ENCODE measurements at places on chromosomes 13 and 19.

DNA sequence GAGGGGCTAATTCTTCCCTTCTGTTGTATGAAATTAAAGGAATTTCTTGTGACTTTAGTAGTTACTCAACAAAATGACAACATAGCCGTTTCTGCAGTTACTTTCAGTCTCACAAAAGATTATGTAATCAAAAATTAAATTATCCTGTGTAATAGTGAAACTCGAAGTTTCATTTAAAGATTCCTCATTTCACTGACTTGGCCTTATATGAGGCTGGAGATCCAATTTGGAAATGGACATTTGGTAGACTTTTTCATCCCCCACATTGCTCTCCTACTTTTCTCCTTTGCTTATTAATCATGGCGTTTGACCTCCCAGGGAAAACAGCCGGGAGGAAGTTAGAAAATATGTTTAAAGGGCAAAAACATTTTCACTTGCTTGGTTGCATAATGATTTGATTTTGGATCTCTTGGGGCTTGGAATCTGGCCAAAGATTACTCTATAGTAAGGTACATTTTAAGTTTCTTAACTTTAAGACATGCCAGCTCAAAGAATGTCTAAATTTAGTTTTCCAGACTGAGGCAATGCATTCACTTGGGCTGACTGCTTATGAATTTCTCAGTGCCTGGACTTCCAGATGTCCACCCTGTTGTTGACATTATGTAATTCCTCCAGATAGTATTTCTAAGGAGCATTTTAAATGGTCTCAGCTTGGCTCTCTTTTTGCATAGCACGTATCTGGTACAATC, 1364.9 kb upstream of the MIR17HG start:
- no peak for DNase-seq

DNA sequence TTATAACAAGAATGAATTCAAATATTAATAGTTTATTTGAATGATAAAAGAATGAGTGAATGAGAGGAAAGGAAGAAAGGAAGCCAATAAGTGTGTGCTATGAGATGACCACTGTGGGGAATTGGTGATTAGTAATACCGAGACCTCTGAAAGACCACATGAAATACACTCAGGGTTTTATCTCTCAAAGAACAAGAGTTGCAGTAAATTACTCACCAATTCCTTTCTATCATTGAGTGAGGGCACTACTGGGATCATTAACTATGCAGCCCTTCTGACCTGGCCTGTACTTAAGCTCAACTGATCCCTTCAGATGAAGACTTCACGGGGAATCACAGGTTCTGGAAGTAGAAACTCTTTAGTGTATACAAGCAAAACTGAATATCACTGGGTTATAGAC, 1636.1 kb downstream of the SLITRK5 start:
- no peak for DNase-seq

DNA sequence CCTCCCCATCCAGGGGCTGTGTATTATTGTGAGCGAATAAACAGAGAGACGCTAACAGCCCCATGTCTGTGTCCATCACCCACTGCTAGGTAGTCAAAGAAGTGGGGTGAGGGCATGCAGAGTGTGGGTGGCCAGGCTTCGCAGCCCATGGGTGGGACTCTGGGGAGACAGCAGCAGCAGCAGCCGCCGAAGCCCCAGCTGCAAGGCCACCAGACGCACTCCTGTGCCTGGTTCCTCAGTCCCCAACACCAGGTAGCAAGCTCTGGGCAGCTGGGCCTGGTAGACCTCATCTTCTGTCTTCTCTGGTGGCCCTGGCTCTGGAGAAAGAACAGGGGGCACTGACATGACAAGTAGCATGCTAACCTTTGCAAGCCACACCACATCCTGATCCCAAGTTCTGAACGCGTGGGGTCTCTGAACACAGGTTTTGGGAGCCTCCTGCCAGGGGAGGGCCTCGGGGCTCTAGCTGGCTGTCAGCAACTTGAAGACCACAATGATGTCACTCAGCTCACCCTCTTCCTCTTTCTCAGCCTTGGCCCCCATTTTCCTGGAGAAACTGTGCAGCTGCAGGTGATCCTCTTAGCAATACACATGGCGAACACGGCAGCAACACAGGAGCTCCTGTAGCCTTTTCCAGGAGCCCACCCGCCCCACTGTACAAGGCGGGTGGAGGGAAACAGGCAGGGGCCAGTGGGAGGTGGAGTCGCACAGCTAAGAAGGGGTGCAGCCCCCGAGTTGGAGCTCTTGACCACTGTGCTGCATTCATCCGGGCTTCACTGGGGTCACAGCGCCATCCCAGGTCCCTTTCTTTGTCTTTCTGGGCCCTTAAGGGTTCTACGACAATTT, 5.8 kb downstream of the FUZ start:
- DNase-seq, result no peak

- no peak for DNase-seq
Measured at GRCh38 chr19:50844296-50844935, 10.3 kb upstream of the KLK3 start.

DNA sequence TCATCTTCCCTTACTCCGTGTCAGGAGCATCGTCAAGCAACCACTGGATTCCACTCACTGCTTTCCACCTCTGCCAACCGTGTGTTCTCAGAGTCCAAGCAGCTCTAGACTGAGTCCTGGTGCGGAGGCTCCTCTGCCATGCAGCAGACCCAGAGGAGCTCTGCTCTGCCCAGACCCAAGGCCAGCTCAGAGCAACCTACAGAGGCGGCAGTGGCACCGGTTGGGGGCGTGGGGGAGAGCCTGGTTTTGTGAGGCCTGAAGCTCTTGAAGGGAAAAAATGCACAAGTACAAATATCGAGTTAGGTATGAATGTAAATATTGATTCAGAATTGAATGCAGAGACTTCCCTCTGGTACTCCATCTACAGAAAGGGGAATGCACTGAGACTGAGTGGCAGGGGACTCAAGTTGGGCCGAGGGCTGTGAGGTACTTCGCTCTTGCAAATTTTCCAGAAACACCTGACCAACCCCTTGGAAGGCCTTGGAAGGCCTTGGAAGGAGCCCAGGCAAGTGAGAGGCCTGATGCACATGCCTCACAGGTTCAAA, 46.7 kb downstream of the GJA3 start:
- no peak for DNase-seq

DNA sequence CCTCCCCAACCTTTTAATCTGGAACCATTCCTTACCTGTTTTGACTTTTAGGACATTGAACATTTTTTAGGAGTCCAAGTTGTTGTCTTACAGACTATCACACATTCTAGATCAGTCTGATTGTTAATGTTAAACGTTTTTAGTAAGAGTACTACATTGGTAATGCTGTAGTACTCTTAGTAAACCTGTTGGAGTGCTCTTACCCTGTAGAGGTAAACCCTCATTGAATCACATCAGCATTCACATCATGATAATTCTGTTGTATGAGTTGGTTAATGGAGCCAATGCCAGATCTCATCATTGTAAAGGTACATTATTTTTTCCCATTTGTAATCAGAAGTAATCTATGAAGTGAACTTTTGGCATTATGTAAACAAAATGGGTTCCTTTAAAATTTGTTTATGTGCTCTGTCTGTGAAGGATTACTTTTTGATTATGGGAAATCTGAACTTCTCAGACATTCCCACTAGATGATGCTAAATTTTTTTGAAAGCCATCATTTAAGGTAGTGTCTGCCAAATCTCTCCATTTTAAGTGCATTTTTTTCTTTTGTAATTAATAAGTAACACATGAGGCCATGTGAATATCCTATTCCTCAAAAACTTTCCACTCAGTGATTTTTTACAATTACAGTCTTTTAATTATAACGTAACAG, 55.2 kb downstream of the VWA8 start:
- no peak for DNase-seq

DNA sequence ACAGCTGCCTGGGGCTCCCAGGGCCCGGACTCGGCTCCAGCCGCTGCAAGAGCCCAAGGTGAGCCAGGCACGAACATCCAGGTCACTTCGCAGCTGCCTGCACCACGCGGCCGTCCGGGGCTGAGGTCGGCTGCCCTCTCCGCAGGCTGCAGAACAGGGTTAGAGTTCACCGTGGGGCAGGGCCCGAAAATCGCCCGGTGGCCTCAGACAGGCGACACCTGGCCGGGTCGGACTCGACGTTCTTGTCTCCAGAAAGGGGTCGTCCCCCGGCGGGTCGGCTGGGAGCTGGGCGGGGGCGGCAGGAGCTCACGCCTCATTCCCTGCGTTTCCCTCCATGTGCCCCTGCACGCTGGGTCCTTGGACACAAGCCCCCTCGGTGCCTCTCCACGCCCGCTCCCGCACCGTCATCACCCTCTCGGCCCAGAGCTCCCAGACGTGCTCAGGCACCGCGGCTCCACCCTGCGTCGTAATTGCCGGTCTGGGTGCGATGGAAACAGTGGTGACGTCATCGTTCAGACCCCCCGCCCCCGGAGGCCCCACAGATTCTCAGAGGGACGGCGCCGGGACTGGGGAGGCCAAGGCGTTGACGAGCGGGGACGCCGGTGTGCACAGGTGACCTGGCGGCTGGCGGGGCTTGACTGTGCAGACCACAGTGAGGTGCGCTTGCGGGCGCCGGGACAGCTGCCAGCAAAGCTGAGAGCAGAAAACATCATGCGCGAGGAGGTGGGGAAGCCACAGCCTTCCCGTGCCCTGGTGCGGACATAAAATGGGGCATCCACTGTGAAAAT, 4.0 kb upstream of the GRIN3B start:
- DNase-seq, result no peak

DNA sequence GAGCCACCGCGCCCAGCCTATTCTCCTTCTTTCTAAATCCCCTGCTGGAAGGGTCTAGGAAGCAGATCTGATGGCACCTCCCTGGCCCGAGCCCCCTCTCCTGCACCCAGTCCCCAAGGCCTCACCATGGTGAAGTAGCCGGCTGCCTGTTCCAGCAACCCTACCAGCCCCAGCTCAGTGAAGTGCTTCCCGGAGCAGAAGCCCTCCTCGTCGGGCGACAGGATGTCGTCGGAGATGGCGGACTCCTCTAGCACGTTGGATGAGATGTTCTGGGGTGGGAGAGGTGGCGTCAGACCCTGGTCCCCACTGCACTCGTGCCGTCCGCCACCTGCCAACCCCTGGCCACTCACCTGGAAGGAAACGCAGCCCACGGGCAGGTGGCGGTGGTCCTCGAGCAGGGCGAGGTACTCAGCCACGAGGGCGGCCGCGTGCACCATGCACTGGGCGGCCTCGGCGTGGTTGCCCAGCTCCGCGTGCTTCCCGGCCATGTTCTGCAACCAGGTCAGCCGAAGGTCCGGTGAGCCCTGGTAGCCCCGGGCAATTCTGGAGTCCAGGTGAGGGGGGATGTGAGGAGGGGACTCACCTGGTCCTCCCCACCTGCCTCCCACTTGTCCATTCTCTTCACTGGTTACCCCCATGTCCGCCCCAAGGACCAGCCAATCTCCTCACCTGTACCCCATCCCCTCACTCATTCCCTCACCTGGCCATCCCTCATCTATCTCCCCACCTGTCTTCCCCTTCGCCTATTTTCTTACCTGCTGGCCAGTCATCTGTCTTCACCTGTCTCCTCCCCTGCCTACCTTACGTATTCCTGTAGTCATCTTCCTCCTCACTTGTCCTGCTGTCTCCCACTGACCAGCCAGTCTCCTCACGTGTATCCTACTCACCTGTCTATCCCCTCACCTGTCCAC, 11.5 kb upstream of the KANK2 start:
- DNase-seq, result no peak

DNA sequence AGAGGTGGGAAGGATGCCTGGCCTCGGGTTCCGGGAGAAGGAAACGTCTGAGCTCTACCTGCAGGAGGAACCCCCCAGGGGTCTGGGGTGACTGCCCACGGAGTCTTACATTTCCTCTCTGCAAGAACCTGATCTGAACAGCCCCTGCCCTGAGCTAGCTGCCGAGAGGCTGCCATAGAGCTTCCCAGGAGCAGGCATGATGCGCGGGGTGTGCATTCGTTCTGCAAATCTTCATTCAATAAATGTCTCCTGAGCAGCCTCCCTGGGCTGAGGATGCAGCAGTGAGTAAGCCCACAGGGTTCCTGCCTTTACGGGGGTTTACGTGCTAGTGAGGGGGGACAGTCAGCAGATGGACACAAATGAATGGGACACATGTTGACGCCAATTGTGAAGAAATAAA, 1.5 kb upstream of the SHISA7 start:
- DNase-seq, result no peak

DNA sequence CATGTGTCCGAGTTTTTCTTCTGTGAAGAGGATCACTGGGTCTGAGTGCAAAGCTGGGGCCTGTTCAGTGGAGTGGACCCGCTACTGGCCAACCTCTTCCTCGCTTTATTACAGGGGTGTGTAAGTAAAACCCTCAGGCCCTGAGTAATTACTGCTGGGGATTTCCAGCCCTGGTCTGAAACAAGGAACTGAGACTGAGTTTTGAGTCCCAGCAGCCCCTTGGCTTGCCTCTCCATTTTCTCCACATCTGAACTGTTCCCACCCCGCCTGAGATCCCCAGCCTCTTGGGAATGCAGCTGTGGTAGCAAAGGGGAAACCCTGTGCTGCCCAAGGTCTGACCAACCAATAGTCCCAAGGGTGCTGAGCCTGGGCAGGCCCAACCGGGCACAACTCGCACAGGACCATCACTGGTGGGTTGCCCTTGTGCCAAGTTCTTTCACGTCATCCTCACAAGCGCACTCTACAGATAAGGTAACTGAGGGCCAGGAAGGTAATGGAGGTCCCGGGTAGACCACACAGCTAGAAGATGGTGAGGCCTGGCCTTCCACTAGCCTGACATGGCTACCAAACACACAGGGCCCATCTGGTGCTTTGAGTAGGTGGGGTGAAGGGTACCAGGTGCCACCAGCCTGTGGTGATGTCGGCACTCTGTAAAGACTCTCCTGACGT, 13.7 kb upstream of the SLC35E1 start:
- DNase-seq, result no peak

GRCh38 chr13:99752373-99752772, 219.2 kb downstream of the ZIC5 start:
- DNase-seq, result no peak

GRCh38 chr19:57719901-57720519, 7.4 kb downstream of the ZNF671 start:
- DNase-seq, result no peak
